Activated naive CD4-positive, alpha-beta T cell treated with anti-CD3 and anti-CD28 coated beads for 36 hours (primary cell): ENCODE measurements at places on chromosomes 12 and 14. TPM values are rescaled to one million over a fixed set of nuclear protein-coding genes. Genes with fewer than 3 reads are reported as not detected.

Gene ANO4
- total RNA-seq = not detected

DNA sequence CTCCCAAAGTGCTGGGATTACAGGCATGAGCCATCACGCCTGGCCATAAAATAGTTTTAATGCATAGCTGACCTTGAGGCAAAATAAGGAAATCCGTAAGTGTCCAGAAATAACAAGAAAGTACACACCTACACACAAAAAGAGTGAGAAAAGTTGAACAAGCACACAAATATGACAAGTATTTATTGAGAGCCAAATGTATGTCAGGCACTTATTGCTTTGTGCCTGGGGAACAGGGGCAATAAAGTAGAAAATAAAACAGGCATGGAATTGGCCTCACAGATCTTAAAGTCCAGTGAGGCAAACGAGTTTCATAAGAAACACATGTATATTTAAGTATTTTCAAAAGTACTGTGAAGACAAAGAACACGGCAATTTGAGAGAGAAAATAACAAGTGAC is 103.7 kb downstream of the ERGIC2 start:
- no peak for DNase-seq

Gene ALX1
- not detected for total RNA-seq

Gene NOVA1
- total RNA-seq = not detected

GRCh38 chr14:33693237-33693636 is 257.6 kb downstream of the EGLN3 start:
- no peak for DNase-seq

DNA sequence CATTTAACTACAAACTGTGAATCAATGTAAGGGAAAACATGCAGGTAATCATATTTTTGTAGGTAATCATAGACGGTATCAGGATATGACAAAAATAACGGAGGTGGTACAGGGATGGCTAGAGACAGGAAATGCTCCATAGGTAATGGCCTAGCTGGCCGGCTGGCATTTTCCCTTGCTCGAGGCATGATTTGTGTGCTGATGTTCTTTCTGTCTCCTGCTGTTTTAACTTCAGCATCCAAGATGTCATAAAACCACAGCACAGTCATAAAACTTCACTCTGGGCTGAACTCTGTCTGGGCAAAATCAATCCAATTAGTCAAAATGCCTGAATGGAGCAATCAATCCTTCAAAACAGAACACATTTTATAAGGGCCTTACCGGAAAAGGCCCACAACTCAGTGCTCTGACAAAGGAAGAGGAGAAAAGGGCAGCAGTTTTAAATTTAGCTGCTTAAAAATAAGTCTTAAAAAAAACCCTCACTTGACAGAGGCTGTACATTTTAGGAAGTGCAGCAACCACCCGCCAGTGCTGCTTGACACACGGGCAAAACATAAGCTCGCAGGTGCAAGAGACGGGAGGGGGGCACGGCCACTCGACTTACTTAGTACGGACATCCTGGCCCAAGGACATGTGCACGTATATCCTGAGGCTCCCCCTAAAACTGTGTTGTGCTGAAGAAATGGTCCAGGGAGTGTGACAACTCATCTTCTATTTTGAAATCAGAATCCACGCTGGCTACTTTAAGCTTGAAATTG is 40.5 kb upstream of the GPR68 start:
- no peak for DNase-seq

GRCh38 chr14:99521176-99522024 is 40.2 kb downstream of the CCNK start:
- DNase-seq = no peak

Gene DBX2
- total RNA-seq = not detected

- DNase-seq = no peak
Observed at GRCh38 chr12:108914121-108914531, 34.2 kb downstream of the DAO start.

- no peak for DNase-seq
Observed at GRCh38 chr12:15858353-15858752, 23.8 kb upstream of the STRAP start.

DNA sequence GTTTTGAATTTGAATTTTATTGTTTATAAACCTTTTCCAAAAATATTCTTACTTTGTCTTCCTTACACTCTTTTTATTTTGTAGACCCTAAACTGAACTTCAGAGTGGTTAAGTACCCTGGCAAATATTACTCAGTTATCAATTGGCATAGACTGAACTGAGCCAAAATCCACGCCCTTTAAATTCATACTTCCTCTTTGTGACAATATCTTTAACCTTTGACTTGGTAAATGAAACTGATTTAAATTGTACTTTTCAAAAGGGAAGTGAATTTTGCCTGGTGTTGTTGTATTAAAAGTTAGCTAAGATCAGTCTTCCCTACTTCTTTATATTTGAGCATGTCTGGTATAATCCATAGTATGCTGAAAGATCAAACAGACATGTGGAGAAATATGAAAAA is 184.3 kb upstream of the USP15 start:
- no peak for DNase-seq

Gene RPS26
- 31.0 TPM for total RNA-seq

DNA sequence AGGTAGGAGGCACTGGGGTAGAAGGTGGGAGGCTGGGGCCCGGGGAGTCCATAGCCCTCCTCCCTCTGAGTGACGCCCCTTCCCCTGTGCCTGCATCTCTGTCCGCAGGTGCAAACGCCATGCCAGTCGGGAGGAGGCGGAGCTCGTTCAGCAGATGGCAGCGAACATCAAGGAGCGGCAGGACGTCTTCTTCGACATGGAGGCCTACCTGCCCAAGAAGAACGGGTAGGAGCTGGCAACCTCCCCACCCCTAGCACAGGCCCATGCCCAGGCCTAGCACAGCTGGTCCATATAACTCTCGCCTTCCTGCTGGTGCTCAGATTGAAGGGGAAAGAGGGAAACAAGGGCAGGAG is 35.6 kb downstream of the TMEM120B start:
- no peak for DNase-seq

DNA sequence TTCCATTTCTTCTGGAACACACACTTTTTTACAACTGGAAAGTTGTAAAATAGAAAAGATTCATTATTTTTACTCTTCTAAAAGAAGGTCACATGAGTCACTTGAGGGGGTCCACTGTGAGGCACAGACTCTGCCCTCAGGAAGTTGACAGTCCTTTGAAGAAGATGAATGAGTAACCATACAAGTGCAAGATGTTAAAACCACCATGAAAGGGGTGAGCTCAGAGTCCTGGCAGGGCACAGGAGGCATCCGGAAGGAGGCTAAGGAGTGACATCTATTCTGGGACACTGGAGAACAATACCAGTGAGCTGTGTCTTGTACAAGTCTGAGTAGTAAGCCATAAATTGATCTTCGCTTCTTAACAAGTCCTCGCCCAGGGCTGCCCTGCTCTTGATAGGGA is 126.0 kb upstream of the FRMD6 start:
- DNase-seq = no peak

GRCh38 chr12:65362234-65363031 is 84.0 kb downstream of the MSRB3 start:
- DNase-seq = no peak

Gene KERA
- total RNA-seq = not detected

- DNase-seq = no peak
Observed at GRCh38 chr14:72932893-72933292, 6.6 kb downstream of the DCAF4 start.

DNA sequence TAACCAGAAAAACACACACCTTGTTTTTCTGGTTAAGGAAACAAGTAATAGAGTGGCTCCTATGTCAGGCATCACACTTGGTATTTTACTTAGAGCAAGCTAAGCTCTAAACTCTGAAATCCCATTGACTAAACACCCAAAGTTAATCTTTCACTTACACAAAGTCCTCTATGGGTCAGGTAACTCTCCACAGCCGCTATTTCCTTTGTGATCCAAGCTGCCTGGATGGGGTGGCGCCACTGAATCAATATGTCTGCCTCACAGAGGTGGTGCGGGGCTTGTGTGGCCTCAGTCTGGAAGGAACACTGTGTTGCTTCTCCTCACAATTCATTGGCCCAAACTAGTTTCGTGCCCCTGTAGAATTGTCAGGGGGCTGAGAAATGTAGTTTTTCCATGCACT is 160.0 kb upstream of the E2F7 start:
- no peak for DNase-seq

GRCh38 chr12:120228041-120228290 is 27.1 kb upstream of the RPLP0 start:
- no peak for DNase-seq

Gene KRT85
- not detected for total RNA-seq

Gene GPR84
- 1.2 TPM for total RNA-seq

GRCh38 chr12:75438059-75438754 is 42.3 kb upstream of the GLIPR1 start:
- peak; percentile 21 for DNase-seq

Gene CPM
- 55.1 TPM for total RNA-seq

Gene MORN3
- 2.9 TPM for total RNA-seq

Gene MYF5
- total RNA-seq = not detected

DNA sequence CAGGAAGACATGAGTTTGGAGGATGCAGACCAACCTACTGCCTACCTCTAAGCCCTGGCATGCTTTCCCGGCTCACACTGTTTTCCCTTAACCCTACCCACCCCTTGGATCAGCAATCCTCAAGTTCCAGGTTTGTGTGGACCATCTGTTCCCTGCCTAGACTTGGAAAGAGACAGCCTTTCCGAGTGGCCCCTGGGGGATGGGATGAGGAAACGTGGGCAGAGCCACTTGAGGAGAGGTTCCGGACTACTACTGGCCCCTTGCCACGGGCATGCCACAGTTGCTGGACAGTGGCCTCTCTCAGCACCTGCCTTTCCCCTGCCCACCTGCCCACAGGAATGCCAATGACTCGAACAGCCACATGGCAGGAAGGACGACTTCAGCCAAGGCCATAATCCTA is 135.9 kb downstream of the SLC15A4 start:
- DNase-seq = no peak

- DNase-seq = no peak
Observed at GRCh38 chr12:47811072-47811396, 8.7 kb downstream of the HDAC7 start.

Gene RPL41
- 6,299 TPM for total RNA-seq

Gene BMP4
- total RNA-seq = not detected

GRCh38 chr12:74292351-74293194 is 245.1 kb upstream of the ATXN7L3B start:
- no peak for DNase-seq

GRCh38 chr12:40313928-40314327 is 89.1 kb downstream of the LRRK2 start:
- no peak for DNase-seq

GRCh38 chr14:27392153-27392552 is 794.3 kb upstream of the NOVA1 start:
- no peak for DNase-seq

Gene PIWIL1
- not detected for total RNA-seq

GRCh38 chr12:44848703-44849085 is 27.4 kb downstream of the NELL2 start:
- no peak for DNase-seq

DNA sequence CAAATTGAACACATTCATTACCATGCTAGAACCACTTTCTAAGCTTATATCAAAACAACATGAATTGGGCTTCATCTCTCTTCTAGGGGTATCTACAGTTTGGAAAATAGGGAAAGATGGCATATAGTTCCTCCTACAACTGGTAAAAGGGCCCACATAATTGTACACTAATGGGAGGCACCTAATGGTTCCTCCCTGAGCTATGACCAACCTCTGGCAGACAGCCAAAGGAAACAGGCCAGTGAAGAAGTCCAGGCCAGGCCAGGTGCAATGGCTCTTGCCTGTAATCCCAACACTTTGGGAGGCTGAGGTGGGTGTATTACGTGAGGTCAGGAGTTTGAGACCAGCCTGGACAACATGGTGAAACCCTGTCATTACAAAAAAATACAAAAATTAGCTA is 23.2 kb upstream of the APOF start:
- DNase-seq = no peak

- DNase-seq = no peak
Observed at GRCh38 chr12:87142342-87142741, 886.2 kb upstream of the MGAT4C start.

DNA sequence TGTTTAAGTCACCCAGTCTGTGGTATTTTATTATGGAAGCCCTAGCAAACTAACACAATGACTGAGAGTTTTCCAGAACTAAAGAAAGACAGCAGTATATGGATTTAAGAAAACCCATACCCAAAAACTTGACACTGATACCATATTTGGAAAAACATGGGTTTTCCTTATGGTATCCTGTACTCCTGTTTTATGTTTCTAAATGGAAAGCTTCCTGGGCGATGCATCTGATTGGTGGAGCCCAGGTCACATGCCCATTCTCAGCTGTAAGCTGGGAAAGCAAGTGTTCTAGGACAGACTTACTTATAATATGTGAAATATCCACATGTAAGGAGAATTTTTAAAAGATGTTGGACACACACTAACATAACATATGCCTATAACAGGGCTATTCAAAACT is 4.5 kb upstream of the RNASE4 start:
- peak; percentile 41 for DNase-seq

DNA sequence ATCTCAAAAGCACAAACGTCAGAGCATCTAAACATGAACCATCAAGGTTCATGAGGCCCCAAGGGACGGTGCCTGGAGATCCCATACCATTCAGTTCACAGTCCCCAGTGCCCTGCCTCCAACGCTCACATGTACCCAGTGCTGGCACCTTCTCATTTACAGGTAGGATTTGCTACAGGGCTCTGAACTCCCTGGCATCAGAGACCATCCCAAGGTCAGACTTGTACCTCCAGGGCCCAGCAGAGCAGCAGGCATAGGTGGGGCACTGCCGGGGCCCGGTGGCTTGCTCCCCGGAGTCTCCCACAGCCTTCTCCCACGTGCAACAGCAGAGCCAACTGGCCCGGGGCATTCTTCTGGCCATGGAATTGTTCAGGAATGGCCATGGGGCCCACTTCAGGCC is 114.8 kb downstream of the BCL11B start:
- DNase-seq = no peak

Gene ERBB3
- 1.9 TPM for total RNA-seq

- no peak for DNase-seq
Observed at GRCh38 chr14:84273181-84273580, 1256.8 kb upstream of the FLRT2 start.

DNA sequence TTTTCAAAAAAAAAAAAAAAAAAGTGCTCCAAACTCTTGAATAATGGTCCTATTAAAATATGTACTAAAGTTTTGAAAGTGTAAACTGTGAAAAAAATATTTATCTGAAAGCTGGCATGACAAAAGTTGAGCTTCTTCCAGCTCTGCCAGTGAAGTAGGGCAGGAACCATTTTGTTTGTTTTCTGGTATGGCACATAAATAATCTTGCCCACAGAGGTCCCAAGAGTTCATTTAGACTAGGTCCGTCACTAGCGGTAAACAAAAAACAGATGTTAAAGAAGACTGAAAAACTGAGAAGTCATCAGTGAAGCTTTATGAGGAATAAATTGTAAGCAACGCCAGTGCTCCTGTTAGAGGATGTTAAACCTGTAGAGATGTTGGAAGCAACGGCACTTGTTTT is 7.0 kb downstream of the ERP27 start:
- no peak for DNase-seq

Gene COCH
- 1.3 TPM for total RNA-seq

DNA sequence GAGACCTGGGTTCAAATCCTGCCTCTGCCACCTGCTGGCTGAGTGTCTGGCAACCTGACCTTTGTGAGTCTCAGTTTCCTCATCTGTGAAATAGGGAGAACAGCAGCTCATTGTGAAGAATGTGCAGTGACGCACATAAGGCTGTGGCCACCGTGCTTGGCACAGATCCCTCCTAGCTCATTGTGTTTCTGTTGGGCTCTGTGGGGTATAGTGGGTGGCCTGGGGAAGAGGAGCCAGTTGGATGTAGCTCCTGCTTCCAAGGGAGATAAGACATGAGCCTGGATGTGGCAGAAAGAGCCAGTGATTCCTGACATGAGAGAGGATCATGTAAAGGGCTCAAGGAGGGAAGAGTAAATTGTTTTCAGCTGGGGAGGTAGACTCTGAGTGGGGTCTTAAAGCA is 120.0 kb downstream of the ESRRB start:
- DNase-seq = no peak
